ENCODE measurements at places on chromosomes 6 and 20. TPM values are rescaled to one million over a fixed set of nuclear protein-coding genes. Genes with fewer than 3 reads are reported as not detected.

Gene SLC35F1
- total RNA-seq: under 0.01 TPM

Gene COX4I2
- not detected for total RNA-seq

Gene MRPS18A
- 37.5 TPM for total RNA-seq

Gene SRMS
- total RNA-seq: not detected

Gene LGSN
- not detected for total RNA-seq

Gene PPP1R14C
- total RNA-seq: 0.17 TPM

Gene CALHM4
- total RNA-seq: not detected

Gene KCNQ5
- 0.34 TPM for total RNA-seq

Gene FAM83D
- total RNA-seq: 0.52 TPM

Gene BFSP1
- 2.3 TPM for total RNA-seq

Gene WFDC2
- not detected for total RNA-seq

Gene RIPPLY2
- not detected for total RNA-seq

Gene SALL4
- under 0.01 TPM for total RNA-seq

Gene DDO
- total RNA-seq: 0.09 TPM
